Stimulated activated CD8-positive, alpha-beta memory T cell treated with anti-CD3 and anti-CD28 coated beads, Interleukin-7, amount 100 ng/mL, for 24 hours (primary cell): ENCODE measurements at places on chromosomes 5 and 9.

DNA sequence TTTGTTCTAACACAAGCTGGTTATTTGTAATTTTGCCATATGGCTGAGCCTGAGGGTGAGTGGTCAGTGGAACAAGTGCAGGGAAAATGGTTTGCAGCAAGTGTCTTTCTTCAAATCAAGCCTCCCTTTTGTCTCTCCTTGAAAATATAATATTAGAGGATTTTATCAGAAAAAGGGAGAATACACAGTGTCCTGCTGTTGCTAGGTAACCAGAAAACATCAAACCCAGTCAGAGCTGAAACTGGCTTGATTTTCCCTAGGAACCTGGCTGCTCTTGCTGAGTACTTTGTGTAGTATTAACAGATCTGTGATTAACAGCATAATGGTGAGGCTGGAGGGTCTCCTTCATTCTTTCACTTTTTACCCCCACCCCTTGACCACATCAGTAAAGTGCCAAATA lies 314.0 kb downstream of the ARHGEF28 start:
- no peak for DNase-seq

GRCh38 chr5:81525690-81526089 lies 131.8 kb upstream of the ACOT12 start:
- DNase-seq: no peak

DNA sequence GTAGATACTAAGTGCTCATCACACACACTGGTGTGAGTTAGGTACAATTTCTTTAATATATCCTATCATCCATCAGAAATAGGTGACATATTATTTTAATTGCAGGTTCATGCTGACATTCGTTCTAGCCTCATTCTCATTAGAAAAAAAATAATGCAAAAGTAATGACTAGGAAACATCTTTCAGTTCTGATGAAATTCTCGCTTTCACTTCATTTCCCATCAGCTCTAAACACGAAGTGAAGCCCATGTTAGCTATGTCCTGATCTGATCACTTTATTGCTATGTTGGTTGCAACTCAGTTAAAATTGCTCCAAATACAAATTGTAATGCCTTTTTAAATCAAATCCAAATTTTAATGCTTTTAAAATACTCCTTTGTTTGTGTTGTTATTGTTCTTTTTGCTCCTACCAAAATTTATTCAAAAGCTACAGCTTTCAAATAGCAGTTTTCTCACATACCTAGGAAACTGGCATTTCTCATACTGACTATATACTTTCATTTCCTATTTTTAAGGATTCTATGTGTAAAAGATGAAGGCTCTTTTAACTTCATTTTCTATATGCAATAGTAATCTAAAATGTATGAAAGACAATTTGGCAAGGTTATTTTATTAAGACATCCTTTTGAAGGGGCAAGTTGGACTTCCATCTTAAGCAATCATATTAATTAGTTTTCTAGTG lies 1237.8 kb upstream of the ACO1 start:
- no peak for DNase-seq

- DNase-seq: no peak
Measured at GRCh38 chr9:137032858-137033257, 970 bp upstream of the FUT7 start.

GRCh38 chr9:133126697-133127339 lies 5.8 kb upstream of the RALGDS start:
- no peak for DNase-seq

- DNase-seq: no peak
Measured at GRCh38 chr5:170513856-170514525, 10.2 kb downstream of the KCNIP1 start.

GRCh38 chr5:104598285-104598684 lies 1035.7 kb upstream of the NUDT12 start:
- DNase-seq: no peak

GRCh38 chr9:124017929-124018729 lies 6.6 kb downstream of the LHX2 start:
- no peak for DNase-seq

DNA sequence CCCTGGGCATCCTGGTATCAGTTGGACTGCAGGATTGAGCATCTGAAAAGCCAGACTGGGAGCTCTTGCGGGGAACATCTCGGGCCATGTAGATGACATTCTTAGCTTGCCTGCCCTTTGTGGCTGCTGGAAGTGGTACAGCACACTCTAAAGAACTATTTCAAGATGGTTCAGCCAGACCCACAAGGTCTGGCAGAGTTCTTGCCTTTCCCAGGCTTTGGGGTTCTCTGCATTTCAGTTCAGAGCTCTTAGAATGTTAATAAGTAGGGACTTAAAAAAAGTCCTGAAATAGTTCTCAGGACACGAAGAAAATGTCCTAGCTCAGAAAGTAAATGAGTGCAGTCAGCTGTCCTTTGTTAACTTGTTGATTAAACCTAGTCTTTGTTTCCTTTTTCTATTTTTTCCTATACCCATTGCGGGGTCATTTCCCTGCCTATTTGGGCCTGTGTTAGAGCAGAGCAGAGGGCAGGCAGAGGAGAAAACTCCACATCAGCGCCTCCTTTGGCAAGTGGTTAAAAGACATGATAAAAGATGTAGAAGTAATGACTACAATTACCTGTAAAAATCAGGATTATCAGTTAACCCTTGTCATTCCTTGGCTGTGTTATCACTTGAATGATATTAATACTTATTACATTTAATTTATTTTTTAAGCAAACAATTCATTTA lies 291.5 kb downstream of the ZSWIM6 start:
- DNase-seq: no peak

- no peak for DNase-seq
Measured at GRCh38 chr9:98472216-98472615, 216.8 kb upstream of the TBC1D2 start.

GRCh38 chr9:1005043-1005667 lies 28.7 kb downstream of the DMRT3 start:
- DNase-seq: no peak

DNA sequence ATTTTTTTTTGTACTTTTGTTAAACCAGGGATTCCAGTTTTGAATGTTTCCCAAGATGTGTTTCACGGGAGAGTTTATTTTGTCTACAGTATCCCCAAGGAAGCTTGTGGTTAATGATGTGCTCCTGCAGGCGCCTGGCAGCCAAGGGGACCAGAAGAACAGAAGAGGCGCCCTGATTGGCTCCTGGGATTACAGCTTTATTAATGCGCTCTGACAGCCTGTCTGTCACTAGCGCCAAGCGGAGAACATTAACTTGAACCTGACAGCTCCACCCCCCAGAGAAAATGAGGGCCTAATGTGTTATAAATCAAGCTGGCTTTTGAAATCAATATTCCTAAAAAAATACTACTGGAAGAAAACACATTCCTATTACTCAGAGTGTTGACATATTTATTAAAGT lies 5.0 kb upstream of the FBXL7 start:
- DNase-seq: no peak

DNA sequence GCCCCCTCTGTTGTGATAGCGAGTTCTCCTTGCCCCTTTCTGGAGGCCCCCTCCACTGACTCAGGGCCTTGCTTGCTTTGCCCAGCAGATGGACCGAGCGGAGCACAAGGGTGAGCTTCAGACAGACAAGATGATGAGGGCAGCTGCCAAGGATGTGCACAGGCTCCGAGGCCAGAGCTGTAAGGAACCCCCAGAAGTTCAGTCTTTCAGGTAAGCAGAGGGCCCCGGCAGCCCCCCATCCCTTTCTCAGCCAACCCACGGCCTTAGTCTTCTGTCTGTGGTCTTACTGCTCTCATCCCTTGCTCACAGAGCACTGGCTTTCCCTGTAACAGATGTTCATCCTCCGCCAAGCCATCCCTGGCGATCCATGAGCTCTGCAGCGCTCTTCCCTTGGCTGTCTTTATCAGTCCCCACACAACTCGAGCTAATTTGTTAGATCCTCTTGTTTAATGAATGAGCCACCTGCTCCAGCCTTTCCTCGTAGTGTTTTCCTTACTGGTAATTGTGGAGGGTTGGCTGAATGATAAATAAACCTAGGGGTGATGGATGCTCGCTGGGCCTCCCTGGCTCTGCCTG lies 18.4 kb upstream of the RARS1 start:
- no peak for DNase-seq
